ENCODE measurements at places on chromosomes 3 and 15.

DNA sequence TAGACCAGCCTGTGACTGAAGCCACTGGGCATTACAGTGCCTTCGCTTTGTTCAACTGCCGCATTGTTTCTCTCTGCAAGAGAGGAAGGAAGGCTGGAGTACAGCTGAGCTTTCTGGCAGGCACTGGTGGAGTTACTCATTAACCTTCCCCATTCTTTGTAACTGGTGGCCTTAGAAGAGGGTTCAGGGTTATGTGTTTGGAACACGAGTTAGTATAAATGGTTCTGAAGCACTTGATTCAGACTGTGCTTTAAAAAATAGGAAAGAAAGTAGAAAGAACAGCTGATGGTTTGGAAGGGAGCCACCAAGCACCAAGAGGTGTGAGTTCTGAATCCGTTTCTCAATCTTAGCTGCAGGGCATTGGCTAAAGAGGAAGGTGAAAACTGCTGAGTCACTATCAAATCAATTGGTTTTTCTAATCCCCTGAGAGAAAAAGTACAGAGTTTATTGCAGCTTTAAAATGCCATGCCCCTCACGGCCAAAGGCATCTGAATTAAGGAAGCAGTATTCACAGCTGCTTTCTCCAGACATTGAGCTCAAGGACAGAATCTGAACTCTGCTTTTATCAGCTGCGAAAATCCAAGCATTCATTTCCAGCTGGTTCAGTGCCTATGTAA is 3.6 kb downstream of the HGD start:
- peak; percentile 83 for DNase-seq

GRCh38 chr15:75840659-75841058 is 2.6 kb upstream of the UBE2Q2 start:
- peak; percentile 85 for DNase-seq

DNA sequence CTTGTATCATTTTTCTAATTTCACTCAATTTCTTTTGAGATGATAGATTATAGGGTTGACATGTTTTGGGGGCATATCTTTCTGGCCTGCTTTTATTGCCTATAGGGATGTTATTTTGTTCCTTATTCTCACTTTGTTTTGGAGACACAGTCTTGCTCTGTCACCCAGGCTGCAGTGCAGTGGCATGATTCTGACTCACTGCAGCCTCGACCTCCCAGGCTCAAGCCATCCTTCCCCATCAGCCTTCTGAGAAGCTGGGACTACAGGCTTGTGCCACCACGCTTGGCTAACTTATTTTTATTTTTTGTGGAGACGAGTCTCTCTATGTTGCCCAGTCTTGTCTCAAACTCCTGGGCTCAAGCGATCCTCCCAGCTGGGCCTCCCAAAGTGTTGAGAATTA is 72.8 kb upstream of the FAN1 start:
- DNase-seq, result no peak

DNA sequence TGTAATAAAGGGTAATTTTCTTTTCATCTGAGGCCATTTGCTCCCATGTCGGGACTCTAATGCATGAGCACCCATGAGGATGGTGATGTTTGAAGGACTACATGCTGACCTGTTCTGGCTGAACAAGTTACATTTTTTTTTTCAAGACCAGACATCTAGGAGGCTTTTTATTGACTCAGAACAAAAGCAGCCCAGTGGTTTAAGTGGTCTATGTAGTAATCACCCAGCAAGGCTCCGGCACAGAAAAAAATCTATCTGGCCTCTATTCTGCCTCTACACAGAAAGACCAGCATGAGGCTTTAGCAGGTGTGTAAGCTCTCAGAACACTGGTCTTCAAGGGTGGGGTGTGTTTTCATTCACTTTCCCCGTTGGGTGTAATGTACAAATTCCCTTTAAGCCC is 95.1 kb upstream of the ZBED2 start:
- DNase-seq, result peak; percentile 77

- peak; percentile 7 for DNase-seq
Measured at GRCh38 chr3:178947738-178948137, 123.9 kb downstream of the ZMAT3 start.

- DNase-seq, result no peak
Measured at GRCh38 chr15:58616171-58616570, 133.3 kb downstream of the ADAM10 start.
